Activated CD4-positive, alpha-beta memory T cell treated with anti-CD3 and anti-CD28 coated beads, Interleukin-2, amount 10 ng/mL, durations not matched to agents 7 days and 5 days (primary cell): ENCODE measurements at places on chromosomes 6 and 20. TPM values are rescaled to one million over a fixed set of nuclear protein-coding genes. Genes with fewer than 3 reads are reported as not detected.

DNA sequence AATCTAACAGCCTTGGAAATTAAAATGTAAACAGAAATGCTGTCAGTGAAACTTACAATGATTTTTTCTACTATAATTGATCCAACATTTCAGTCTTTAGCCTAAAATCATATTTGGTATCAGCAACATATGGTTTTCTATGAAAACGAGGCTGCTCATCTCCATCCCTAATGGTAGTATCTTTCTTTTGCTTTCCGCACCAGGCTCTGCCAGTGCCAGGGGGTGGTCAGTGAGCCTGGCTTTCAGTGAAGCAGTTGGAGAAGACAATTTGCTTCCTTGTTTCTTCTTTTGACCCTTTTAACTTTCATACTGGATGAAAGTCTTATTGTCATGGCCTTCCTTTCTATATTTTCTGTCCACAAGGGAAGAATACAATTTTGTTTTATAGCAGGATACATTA is 258.4 kb downstream of the ARID1B start:
- no peak overlapping the region for H3K4me3 ChIP-seq
- H3K36me3 ChIP-seq, result peaks cover 4% of the 10 kb centered on the region
- no peaks in the 10 kb centered on the region for H3K27me3 ChIP-seq
- H3K27ac ChIP-seq, result no peak overlapping the region
- peaks cover 14% of the 10 kb centered on the region for H3K4me1 ChIP-seq

DNA sequence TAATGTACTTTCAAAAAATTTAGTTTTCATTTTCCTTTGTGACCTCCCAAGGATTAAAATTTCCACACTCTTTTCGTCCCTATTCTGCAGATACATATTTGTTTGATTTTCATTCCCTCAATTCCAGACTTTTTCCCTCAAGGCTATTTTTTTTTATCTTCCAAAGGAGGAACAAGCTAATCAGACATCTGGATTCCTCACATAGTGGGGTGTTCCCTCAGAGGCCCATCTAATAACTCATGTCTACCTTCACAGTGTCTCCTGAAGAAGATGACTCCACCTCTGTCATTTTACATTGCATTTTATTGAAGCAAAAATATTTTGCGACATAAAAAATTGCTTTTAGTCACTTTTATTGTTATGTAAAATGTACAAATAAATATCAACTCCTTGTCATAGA is 122.2 kb downstream of the RFPL4B start:
- H3K36me3 ChIP-seq, result no peaks in the 10 kb centered on the region
- no peaks in the 10 kb centered on the region for H3K4me1 ChIP-seq
- H3K27ac ChIP-seq, result no peak overlapping the region
- no peak for DNase-seq
- no peak overlapping the region for H3K4me3 ChIP-seq

- H3K36me3 ChIP-seq, result peaks cover 37% of the 10 kb centered on the region
- peak overlapping the region; percentile 91 for H3K4me3 ChIP-seq
- no peaks in the 10 kb centered on the region for H3K27me3 ChIP-seq
- peak; percentile 88 for DNase-seq
Measured at GRCh38 chr20:38804682-38805501, 605 bp upstream of the PPP1R16B start.

- no peak for DNase-seq
- no peak overlapping the region for H3K4me3 ChIP-seq
- H3K27ac ChIP-seq, result no peak overlapping the region
- H3K4me1 ChIP-seq, result no peaks in the 10 kb centered on the region
- H3K36me3 ChIP-seq, result no peaks in the 10 kb centered on the region
Measured at GRCh38 chr6:131122007-131122406, 13.3 kb upstream of the AKAP7 start.

- H3K27me3 ChIP-seq, result peaks cover 15% of the 10 kb centered on the region
- no peak for DNase-seq
- H3K27ac ChIP-seq, result no peak overlapping the region
- H3K36me3 ChIP-seq, result no peaks in the 10 kb centered on the region
- H3K4me3 ChIP-seq, result no peak overlapping the region
Measured at GRCh38 chr20:46157076-46157592, 39.0 kb downstream of the CD40 start.

DNA sequence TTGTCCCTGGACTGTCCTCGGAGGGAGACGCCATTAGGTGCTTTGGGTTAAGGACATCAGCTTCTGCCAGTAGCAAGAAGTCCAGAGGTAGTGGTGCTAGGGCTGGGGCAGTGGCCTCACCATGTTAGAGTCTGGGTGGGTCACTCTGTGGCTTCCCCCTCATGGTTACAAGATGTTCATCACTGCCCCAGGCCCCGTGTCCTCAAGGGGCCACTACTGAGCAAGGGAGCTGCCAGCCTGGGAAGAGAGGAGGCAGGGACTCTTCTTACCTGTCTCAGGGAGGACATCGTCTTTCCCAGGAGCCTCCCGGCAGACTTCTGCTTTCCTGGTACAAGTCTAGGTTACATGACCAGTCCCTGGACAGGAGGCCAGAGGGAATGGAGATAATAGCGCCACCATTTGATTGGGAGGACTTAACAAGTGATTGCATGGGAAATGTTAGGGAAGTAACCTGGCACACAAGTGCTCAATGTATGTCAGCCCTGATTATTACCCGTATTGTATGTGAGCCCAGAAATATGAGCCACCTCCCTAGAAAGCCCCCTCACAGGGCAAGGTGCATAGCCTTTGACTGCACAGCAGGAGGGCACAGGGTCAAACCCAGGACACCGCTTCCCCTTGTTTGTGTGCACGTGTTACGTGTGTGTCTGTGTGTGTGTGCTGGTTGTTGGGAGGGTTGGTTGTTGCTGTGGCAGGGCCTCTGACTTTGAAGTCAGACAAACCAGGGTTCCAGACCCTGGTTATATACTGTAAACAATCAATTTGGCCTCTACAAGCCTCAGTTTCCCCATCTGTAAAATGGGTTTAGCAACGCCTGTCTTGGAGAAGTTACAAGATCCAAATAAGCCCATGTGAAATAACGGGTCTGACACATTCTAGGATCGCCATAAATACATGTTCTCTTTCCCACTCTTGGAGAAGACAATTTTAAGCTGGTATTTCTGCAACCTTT is 30.0 kb downstream of the SIRPA start:
- no peak for DNase-seq
- H3K4me3 ChIP-seq, result no peak overlapping the region
- H3K27ac ChIP-seq, result no peak overlapping the region
- peaks cover 5% of the 10 kb centered on the region for H3K27me3 ChIP-seq

GRCh38 chr20:34512266-34512954 is 3.8 kb upstream of the DYNLRB1 start:
- DNase-seq, result no peak
- no peaks in the 10 kb centered on the region for H3K27me3 ChIP-seq
- H3K4me1 ChIP-seq, result peaks cover 15% of the 10 kb centered on the region
- H3K27ac ChIP-seq, result no peak overlapping the region

GRCh38 chr20:46357030-46357514 is 48.8 kb upstream of the CDH22 start:
- no peak overlapping the region for H3K4me3 ChIP-seq
- no peak for DNase-seq
- H3K36me3 ChIP-seq, result peaks cover 33% of the 10 kb centered on the region
- H3K27ac ChIP-seq, result no peak overlapping the region
- peaks cover 34% of the 10 kb centered on the region for H3K4me1 ChIP-seq
- no peaks in the 10 kb centered on the region for H3K27me3 ChIP-seq

NOTCH4 gene
- 0.15 TPM for total RNA-seq

DNA sequence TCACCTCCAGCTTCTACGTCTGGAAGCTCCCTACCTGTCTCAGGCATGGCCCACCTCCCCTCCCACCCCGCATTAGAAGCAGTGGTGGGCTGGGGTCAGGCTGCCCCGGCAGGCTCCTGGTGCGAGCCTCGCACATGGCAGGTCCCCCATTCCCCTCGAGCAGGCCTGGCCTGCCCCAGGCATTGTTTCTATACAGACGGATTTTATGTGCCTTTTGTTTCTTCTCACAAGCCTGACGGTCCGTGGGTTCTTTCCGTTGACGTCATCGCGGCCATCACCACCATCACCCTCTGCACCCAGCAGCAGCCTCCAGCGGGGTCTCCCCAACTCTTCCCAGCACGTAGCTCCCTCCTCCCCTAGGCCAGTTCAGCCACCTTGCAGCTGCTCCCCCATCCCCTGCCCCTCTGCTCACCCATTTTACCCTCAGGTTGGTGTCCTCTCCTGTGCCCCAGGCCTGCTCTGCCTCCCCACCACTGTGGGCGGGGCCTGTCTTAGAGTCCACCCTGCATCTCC is 4.6 kb downstream of the CST7 start:
- peaks cover 62% of the 10 kb centered on the region for H3K4me1 ChIP-seq
- H3K4me3 ChIP-seq, result peak overlapping the region; percentile 30
- peaks cover 72% of the 10 kb centered on the region for H3K36me3 ChIP-seq
- DNase-seq, result no peak
- H3K27ac ChIP-seq, result peak overlapping the region; percentile 56

DNA sequence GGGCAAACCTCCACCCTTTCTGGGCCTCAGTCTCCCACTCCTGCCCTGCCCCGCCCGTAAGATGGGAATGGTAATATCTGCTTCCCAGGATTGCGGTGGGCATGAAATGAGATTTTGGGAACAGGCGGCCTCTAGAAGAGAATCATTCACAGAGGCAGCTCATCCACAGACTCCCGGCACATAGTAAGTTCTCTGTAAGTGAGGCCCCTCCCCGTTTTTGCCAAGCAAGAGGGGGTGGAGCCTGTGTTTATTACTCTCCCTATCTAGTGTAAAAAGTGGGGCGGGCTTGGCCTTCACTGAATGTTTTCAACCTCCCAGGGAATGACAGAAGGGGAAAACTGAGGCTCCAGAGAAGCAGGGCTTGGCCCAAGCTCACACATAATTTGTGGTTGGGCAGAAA is 20.0 kb downstream of the SUN5 start:
- H3K27ac ChIP-seq, result no peak overlapping the region
- no peak overlapping the region for H3K4me3 ChIP-seq
- no peaks in the 10 kb centered on the region for H3K27me3 ChIP-seq
- no peaks in the 10 kb centered on the region for H3K36me3 ChIP-seq
- H3K4me1 ChIP-seq, result no peaks in the 10 kb centered on the region
- no peak for DNase-seq

- peak overlapping the region; percentile 66 for H3K4me3 ChIP-seq
- H3K4me1 ChIP-seq, result peaks cover 14% of the 10 kb centered on the region
- H3K27me3 ChIP-seq, result peaks cover 24% of the 10 kb centered on the region
- peaks cover 11% of the 10 kb centered on the region for H3K36me3 ChIP-seq
- H3K27ac ChIP-seq, result no peak overlapping the region
Measured at GRCh38 chr6:43454696-43455530, 435 bp downstream of the DLK2 start.

- H3K4me1 ChIP-seq, result no peaks in the 10 kb centered on the region
- no peaks in the 10 kb centered on the region for H3K36me3 ChIP-seq
- DNase-seq, result no peak
- H3K27me3 ChIP-seq, result peaks cover 7% of the 10 kb centered on the region
- H3K4me3 ChIP-seq, result no peak overlapping the region
Measured at GRCh38 chr6:143349530-143349929, 101.0 kb downstream of the ADAT2 start.

WFDC5 gene
- total RNA-seq, result 0.73 TPM

- H3K4me1 ChIP-seq, result no peaks in the 10 kb centered on the region
- DNase-seq, result no peak
- no peaks in the 10 kb centered on the region for H3K36me3 ChIP-seq
- no peaks in the 10 kb centered on the region for H3K27me3 ChIP-seq
- H3K27ac ChIP-seq, result no peak overlapping the region
Measured at GRCh38 chr6:12472601-12473038, 182.5 kb downstream of the EDN1 start.

DNA sequence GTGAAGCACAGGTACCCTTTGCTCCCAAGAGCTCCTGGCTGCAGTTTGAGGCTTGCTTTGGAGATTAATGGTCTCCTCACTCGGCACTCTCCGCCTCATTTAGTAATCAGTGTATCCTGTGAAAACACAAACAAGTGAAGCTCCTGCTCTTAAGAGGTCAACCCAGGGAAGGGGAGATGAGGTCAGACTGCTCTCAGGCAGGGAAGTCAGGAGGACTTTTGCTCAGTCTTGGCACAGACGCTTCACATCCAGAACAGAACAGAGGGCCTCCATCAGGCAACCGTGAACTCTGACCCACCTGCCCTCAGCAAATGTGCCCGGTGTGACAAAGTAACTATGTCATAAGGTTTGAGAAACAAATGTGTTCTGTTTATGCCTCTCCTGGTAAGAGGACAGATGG is 428.8 kb upstream of the JARID2 start:
- H3K4me3 ChIP-seq, result no peak overlapping the region
- DNase-seq, result no peak
- H3K27ac ChIP-seq, result no peak overlapping the region
- peaks cover 3% of the 10 kb centered on the region for H3K36me3 ChIP-seq

ID4 gene
- not detected for total RNA-seq

ZC2HC1B gene
- total RNA-seq, result not detected

VSX1 gene
- not detected for total RNA-seq

GRCh38 chr20:61437280-61438206 is 185.5 kb downstream of the CDH4 start:
- no peak overlapping the region for H3K4me3 ChIP-seq
- no peaks in the 10 kb centered on the region for H3K27me3 ChIP-seq
- H3K36me3 ChIP-seq, result no peaks in the 10 kb centered on the region
- H3K4me1 ChIP-seq, result no peaks in the 10 kb centered on the region
- DNase-seq, result no peak
- no peak overlapping the region for H3K27ac ChIP-seq

- DNase-seq, result no peak
- peaks cover 70% of the 10 kb centered on the region for H3K4me1 ChIP-seq
- peak overlapping the region; percentile 41 for H3K4me3 ChIP-seq
- no peaks in the 10 kb centered on the region for H3K36me3 ChIP-seq
- no peaks in the 10 kb centered on the region for H3K27me3 ChIP-seq
- H3K27ac ChIP-seq, result peak overlapping the region; percentile 74
Measured at GRCh38 chr6:14453712-14454472, 336.3 kb downstream of the CD83 start.

MUC21 gene
- total RNA-seq, result not detected

DNA sequence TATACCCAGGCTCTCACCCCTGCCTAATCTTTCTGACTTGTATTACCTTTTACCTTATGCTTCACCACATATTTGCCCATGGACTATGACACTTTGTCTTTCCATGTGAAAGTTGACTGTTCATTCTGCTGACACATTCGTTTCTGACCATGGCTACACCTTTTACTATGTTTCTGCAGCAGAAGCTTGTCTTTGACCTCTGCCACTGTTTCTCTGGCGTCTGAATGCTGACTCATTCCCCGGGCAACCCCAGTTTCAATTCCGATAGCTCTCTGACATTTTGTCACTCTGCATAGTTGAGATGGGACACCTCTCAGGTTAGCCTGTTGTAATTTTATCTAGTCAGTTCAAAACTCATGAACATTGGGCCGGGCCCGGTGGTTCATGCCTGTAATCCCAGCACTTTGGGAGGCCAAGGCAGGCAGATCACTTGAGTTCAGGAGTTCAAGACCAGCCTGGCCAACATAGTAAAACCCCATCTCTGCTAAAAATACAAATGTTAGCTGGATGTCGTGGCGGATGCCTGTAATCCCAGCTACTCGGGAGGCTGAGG is 50.7 kb downstream of the SLC26A8 start:
- no peaks in the 10 kb centered on the region for H3K36me3 ChIP-seq
- peaks cover 1% of the 10 kb centered on the region for H3K27me3 ChIP-seq
- peak overlapping the region; percentile 6 for H3K27ac ChIP-seq

- H3K4me3 ChIP-seq, result no peak overlapping the region
- H3K4me1 ChIP-seq, result no peaks in the 10 kb centered on the region
- DNase-seq, result no peak
Measured at GRCh38 chr6:48893048-48893447, 570.0 kb downstream of the MMUT start.

- H3K27me3 ChIP-seq, result no peaks in the 10 kb centered on the region
- H3K36me3 ChIP-seq, result peaks cover 7% of the 10 kb centered on the region
- H3K4me3 ChIP-seq, result no peak overlapping the region
- no peak overlapping the region for H3K27ac ChIP-seq
- peaks cover 31% of the 10 kb centered on the region for H3K4me1 ChIP-seq
- DNase-seq, result peak; percentile 72
Measured at GRCh38 chr6:26223650-26224546, 136.7 kb downstream of the HFE start.

- H3K36me3 ChIP-seq, result no peaks in the 10 kb centered on the region
- no peak overlapping the region for H3K4me3 ChIP-seq
Measured at GRCh38 chr20:54166987-54167662, 6.7 kb downstream of the CYP24A1 start.
